ENCODE measurements at places on chromosomes 7 and 10.

GRCh38 chr7:50229964-50230363, 74.6 kb upstream of the IKZF1 start:
- peak; percentile 18 for DNase-seq

GRCh38 chr10:113503930-113504329, 48.9 kb upstream of the HABP2 start:
- DNase-seq: no peak

DNA sequence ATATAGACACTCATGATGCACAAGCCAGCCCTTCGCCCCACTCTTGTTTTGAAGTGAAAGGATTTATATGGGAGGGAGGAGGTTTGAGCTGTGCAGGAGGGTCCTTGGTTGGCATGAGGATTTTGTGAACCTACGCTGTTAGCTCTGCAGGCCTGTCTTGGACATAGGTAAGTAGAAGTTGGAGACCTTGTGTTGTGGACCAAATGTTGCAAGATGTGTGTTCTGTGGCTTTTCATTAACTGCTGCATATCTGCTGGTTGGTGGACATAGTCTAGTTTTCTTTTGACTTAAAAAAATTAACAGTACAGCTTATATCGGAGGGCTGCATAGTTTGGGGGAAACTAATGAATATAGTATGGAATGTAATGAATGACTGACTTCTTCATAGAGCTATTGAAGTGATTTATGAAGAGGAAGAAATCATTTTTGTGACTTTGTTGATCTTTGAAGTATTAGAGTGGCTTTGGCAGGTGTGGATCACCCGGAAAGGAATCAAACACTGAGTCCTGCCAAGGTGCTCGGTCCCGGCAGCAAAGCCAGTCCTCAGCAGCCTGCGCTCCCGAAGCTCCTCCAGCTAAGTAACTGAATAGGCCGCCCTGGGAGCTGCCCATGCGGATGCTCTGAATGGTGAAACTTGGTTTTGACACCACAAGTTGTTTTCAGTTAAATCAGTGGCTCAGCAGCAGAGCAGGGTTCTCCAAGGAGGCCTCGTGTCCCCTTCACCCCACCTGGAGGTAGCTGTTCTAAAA, 3.2 kb downstream of the MGMT start:
- DNase-seq: no peak

GRCh38 chr10:30091136-30091535, 31.8 kb upstream of the JCAD start:
- DNase-seq: no peak

DNA sequence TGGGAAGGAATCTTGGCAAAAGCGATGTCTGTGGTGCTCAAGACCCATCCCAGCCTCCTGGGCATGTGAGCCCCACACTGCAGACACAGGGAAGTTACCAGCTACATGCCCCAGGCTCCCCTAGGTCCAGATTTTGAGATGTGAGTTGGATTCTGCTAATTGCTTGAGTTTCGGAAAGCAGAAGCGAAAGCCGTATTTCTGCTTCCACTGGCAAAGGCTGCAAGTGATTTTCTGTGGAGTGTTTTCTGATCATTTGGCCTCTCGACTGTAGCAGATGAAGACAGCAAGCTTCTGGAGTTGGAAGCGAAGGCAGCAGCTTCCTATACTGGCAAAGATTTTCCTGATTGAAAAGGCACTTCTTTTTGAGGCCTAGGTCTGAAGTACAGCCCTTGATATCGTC, 29.6 kb downstream of the ANKRD16 start:
- DNase-seq: no peak
